OCI-M1 (cell line): ENCODE measurements at places on chromosomes 13 and 19.

GRCh38 chr19:20107301-20107700, 29.5 kb downstream of the ZNF90 start:
- no peak for DNase-seq

DNA sequence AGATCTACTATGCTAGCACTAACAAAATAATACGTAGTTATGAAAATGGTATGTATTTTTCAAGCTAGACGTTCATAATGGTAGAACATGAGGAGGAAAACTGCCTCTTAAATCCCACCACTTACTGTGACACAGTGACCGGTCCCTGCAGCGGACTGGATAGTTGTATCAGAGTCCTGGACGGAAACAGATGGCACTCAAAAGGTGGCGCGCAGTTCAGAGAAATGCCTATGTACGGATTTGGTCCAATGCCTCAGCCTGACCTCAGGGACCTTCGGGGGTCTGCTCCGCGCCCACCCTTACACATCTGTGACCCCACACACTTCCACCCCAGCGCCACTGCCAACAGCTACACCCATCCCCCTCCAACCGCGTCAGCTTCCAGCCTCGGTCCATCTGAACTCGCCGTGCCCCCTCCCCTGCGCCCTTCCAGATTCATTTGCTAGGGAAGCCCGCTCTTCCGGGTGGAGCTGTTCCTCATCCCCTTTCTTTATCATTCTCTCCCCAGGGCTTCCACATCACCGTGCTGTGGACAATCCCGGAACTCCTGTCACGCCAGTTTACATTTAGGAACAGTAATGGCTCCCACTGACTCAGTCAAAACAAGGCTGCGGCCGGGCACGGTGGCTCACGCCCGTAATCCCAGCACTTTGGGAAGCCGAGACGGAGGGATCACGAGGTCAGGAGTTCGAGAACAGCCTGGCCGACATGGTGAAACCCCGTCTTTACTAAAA, 792 bp upstream of the LENG8 start:
- DNase-seq: peak; percentile 75

DNA sequence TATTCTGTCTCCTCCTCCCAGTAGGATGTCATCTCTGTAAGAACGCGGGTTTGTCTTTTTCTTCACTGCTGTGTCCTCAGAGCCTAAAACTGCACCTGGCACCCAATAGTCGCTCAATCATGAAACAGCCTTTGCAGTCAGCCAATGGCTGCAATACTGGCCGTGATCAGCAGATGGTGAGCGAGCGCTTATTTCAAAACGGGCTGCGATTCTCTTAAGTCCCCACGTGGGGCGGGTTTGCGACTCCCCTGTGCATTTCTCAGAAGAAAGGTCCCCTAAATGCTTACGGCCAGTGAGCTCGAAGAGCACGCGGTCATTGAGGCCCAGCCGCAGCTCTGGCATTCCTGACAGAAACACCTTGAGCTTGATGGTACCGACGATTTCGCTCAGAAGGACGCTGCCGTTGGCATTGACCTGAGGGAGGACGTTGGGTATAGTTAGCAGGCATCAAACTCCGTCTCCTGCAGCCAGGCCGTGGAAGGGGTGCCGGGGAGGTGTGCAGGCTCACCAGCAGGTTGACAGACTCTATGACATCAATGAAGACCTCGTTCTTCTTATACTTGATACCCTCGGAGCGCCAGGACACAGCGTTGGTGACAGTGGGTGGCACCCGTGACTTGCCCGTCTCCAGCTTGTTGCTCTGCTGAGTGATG, 6.0 kb downstream of the AP1M2 start:
- peak; percentile 100 for DNase-seq

GRCh38 chr13:47109028-47109427, 212.2 kb upstream of the HTR2A start:
- peak; percentile 26 for DNase-seq

DNA sequence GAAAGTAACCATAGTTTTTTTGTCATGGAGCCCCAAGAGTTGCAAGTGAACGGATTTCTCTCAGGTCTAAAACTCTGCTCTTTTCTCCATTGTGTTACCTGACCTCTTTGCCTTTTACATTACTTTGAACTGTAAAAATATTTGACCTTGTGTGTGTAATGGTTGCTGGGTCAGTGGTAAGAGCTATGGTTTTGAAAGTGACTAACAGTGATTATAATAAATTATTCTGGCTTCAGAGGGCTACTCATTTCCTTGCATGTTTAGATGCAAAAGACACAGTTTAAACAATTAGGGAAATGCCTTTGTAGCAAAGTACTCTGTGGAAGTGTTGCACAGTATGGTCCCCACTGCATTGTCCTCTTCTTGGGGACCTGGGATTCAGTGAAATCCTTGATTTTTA, 29.3 kb upstream of the PSG8 start:
- no peak for DNase-seq

DNA sequence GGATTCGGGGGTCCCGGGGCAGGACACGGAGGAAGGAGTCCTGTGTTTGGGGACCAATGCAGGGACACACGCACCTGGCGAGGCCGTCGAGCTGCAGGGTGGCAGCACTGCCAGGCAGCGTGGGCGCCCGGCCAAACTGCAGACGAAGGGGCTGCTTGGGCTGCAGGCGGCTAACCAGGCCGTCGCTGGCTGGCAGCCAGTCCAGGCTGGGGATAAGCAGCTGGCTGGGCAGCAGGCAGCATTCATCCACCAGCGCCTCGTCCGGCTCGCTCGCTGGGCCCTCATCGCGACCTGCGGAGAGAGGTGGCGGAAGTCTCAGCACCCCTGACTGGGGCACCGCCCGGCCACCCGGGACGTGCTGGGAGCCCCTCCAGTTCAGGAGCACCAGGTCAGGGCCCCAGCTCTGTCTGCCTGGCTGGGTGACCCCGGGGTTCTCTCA, 11.5 kb downstream of the CFD start:
- no peak for DNase-seq

DNA sequence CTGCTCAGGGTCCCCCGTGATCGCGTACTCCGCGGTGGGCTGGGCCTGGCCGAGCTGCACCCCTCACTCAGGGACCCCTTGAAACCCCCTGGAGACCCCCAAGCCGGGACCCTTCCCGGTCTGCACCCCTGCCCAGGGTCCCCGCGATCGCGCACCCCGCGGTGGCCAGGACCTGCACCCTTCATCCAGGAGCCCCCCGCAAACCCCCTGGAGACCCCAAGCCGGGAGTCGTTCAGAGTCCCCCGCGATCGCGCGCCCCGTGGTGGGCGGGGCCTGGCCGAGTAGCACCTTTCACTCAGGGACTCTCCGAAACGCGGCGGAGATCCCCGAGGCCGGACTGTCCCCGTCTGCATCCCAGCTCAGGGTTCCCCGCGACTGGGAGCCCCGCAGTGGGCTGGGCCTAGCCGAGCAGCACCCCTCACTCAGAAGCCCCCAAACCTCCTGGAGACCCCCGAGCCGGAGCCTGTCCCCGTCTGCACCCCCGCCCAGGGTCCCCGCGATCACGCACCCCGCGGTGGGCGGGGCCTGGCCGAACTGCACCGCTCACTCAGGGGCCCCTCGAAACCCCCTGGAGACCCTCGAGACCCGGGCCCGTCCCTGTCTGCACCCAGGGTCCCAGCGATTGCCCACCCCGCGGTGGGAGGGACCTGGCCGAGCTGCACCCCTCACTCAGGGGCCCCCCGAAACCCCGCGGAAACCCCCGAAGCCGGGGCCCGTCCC, 748 bp downstream of the LMNB2 start:
- peak; percentile 4 for DNase-seq

- no peak for DNase-seq
These were observed 50.6 kb downstream of the USPL1 start for GRCh38 chr13:30668312-30668711.

- no peak for DNase-seq
These were observed 13.8 kb downstream of the MARK4 start for GRCh38 chr19:45264781-45265317.

DNA sequence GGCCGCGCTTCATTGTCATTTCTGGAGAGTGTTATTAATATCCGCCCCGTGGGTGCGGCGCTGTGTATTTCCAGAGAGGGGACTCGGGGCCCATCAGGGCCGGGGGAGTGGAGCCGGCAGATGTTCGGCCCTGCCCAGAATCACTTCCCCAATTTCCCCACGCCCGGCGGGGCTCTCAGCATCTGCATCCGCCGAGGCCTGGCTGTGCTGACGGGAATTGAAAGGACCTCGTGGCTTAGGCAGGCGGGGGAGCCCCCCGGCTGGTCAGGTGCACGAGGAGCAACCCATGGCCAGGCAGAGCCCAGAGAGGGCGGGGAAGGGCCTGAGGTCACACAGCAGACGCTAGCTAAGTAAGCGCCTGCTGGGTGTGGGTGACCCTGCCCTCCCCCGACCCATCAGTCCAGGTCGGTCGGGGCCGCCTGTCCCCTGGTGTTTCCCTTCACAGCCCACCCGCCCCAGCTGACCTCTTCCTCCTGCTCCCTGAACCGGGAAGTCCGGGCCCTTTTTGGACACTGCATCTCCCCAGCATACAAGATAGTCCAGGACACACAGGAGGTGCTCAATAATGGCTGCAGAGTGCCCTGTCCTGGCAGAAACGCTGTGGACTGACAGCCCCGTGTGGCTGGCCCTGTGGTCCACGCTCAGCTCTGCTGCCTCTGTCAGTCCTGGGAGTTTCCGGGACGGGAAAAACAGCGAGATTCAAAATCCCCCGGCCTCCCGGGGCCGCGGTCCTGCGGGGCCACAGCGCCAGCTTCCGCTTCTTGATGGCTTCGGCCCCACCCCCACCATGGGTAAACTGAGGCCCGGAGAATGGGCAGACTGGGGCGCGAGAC, 22.1 kb downstream of the ARID3A start:
- DNase-seq: no peak

- DNase-seq: peak; percentile 98
These were observed 1.1 kb downstream of the ZNF850 start for GRCh38 chr19:36771261-36772231.

DNA sequence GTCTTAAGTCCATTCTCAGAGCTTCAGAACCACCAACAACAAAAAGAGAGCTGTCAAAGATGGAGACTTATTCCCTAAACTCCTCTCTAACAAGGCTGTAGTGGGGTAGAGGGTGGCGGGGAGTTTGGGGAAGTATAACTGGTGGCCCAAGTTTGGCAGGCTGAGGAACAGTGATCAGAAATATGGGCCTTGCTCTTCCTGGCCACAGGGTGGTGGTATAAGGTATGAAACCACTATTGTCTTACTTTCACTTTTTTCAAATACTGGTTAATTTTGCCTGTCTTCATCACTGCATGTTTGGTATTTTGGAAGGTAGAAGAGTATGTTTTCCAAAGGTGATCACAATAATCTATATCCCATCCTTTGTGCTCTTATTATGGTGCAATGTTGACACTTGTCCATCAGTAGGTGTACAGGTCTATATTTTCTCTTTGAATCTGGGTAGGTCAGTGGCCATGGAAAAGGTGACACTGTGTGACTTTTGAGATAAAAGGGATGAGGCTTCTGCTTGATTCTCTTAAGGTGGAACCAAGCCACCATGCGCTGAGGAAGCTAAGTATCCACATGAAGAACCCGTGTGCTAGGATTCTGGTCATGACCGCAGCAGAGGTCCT, 23.2 kb upstream of the GPC5 start:
- DNase-seq: peak; percentile 79

DNA sequence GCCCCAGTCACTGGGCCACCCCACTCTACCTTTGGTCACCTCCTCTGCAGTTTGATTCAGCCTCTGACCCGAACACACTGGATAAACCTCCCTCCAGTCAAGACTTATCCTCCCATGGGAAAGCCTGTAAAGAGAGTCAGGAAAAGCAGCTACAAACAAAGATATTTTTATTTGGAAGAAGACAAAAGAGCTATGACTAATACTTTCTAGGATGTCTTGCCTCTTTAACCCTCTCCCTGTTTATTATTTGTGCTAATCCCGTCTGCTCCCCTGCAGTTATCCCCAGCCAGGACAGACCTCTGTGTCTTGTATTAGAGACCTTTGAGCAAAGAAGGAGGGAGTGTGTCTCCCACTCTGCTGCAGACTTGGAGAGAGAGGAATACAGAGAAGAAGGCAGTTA, 178.3 kb downstream of the EFNB2 start:
- no peak for DNase-seq

- DNase-seq: no peak
These were observed 48.6 kb downstream of the ZNF91 start for GRCh38 chr19:23346696-23347095.

DNA sequence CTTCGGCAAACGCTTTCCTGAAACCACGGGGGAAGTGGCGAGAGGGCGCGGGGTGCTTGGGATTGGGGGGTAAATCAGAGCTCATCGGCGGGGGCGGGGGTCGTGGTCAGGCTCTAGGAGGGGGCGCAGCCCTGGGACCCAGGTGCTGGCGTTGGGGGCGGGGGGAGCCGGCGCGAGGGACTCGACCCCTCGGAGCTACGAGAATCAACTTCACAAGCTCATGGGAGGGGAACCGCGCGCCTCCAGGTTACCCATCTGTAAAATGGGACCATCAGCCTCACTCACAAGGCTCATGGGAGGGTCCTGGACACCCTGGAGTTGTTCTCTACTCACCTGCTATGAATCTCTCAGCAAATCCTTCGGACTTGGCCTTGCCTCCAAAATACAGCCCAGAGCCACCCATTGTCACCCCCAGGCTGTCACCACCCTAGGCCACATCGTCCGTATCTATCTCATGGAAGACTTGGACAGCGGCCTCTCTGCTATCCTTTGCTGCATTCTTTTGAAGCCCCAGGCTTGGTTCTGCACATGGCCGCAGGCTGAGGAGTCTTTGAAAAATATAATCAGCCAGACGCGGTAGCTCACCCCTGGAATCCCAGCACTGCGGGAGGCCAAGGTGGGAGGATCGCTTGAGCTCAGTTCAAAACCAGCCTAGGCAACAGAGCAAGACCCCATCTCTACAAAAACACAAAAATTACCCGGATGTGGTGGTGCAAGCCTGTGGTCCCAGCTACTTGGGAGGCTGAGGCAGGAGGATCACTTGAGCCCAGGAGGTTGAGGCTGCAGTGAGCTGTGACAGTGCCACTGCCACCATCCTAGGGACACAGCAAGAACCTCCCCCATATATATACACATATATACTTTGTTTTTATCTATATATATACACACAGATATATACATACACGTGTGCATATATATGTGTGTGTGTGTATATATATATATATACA, 939 bp upstream of the RANBP3 start:
- DNase-seq: no peak

DNA sequence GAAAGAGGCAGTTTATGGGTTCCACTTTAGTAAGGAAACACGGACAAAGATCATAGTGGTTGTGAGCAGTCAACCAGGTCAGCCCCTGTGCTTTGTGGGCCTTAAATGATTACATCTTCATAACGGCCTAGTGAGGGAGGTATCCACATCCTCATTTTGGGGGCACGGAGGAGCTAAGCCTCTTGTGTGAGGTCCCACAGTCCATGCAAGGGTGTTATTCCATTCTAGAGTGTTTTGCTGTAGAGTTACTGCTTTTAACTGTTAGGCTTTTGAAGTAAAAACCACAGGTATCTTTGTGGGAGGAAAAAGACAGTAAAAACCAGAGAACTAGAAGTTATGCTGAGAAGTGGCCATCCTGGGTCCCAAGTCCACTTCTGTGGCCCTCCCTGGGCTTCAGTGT, 4.0 kb downstream of the NOP53 start:
- no peak for DNase-seq
